Omental fat pad (tissue), 4 donors: ENCODE measurements at places on chromosomes 2 and 18. TPM values are rescaled to one million over a fixed set of nuclear protein-coding genes. Genes with fewer than 3 reads are reported as not detected.

DNA sequence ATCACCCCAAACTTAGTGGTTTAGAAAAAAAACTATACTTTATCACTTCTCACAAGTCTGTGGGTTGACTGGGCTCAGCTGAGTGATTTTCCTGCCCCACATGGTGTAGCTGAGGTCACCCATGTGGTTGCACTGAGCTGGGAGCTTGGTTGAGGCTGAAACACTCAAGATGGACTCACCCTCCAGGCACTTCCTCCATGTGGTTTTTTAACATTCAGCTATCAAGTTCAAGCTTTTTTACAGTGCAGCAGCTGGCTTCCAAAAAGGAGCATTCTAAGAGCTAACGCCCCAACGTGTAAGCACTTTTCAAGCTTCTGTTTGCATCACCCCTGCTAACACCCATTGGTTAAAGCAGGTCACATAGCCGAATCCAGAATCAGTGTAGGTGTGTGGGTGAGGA is 105.9 kb upstream of the CREB1 start:
- no peak for DNase-seq

DNA sequence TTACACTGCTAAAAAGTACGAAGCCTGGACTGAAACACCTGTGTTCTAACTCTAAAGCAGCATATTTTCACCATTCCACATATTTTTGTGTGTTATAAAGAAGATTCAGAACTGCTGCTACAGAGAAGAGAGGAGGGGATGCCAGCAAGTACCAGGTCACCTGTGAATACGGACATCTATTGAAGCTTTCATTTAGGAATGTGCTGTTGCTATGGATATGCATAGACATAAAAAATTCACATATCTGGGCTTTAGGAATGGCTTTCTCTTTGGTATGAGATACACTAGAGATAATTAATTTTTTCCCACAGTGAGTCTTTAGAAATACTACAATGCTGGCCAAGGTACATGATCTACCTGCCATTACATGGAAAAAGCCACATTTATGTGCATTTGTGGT is 238.5 kb downstream of the WDR7 start:
- DNase-seq: no peak

GRCh38 chr2:26562811-26563645 is 78.1 kb downstream of the CIB4 start:
- DNase-seq: no peak

- no peak for DNase-seq
Observed at GRCh38 chr18:48049757-48050156, 119.3 kb upstream of the SMAD2 start.

The AOX1 gene
- total RNA-seq: 241 TPM

The IMPACT gene
- 22.9 TPM for total RNA-seq

The ACTG2 gene
- 3.7 TPM for total RNA-seq

The CCDC121 gene
- 8.0 TPM for total RNA-seq
